ENCODE measurements at places on chromosomes 7 and 10.

DNA sequence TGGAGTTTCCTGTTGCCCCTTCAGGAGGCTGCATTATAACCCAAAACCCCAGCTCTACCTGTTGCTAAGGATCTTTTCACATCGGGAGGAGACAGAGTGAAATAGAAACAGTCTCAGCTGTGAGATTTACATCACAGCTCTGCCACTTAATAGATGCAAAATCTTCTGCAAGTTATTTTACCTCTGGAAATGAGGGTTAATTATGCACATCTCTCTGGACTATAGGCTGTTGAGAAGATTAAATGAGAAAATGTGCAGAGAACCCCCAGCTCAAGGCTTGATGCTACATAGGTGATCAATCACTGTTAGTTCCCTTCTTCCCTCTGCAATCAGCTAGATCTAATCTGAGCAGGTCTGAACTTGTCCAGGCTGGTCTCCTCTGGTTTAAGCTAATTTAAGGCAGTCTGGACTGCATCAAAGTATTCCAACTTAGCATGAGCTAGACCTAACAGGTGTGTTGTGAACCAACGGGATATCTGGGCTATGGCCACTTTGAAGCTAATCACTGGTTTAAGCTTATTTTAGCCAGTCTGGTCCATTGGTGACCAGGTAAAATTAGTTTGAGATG, 8.9 kb upstream of the LRRC18 start:
- DNase-seq, result no peak

GRCh38 chr7:106598663-106599342, 62.2 kb downstream of the CCDC71L start:
- peak; percentile 77 for DNase-seq

- no peak for DNase-seq
Observed at GRCh38 chr7:80583901-80584300, 54.5 kb upstream of the CD36 start.

DNA sequence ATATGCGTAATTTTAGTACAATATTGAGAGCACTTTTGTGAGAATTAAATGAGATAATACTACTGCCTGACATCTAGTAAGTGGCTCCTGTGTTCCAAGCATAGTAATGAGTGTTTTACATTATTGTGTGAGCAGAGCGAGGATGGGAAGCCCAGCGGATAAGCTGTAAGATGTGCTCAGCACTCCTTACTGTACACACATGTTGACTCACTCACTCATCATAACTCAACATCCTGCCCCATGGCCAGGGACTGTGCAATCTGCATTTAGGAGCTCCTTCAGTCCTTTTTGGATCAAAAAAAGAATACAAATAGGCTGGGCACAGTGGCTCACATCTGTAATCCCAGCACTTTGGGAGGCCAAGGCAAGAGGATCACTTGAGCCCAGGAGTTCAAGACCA, 72.9 kb upstream of the NEBL start:
- no peak for DNase-seq

DNA sequence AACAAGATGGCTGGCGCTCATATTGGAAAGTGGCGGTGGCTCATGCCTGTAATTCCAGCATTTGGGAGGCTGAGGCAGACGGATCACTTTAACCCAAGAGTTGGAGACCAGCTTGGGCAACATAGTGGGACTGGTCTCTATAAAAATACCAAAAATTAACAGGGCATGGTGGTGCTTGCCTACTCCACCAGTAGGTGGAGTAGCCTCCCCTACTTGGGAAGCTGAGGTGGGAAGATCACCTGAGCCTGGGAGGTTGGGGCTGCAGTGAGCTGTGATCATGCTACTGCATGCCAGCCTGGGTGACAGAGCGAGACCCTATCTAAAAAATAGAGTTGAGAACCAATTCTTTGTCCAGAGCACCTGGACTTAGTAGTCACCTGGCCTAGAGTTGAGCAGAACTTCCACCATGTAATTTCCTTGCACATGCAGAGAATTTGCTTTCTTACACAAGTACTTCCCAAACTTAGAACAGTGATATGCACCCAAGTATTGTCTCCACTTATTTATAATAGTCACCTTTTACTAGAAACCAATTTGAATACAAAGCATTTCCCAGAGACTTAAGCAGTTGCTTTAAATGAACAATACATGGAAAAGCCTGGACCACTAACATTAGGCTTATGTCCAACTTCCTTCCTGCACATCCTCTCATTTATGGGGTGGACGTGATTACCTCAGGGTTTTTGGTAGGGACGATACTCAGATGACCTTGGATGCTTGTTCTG, 15.9 kb downstream of the LAMB4 start:
- DNase-seq, result peak; percentile 45

DNA sequence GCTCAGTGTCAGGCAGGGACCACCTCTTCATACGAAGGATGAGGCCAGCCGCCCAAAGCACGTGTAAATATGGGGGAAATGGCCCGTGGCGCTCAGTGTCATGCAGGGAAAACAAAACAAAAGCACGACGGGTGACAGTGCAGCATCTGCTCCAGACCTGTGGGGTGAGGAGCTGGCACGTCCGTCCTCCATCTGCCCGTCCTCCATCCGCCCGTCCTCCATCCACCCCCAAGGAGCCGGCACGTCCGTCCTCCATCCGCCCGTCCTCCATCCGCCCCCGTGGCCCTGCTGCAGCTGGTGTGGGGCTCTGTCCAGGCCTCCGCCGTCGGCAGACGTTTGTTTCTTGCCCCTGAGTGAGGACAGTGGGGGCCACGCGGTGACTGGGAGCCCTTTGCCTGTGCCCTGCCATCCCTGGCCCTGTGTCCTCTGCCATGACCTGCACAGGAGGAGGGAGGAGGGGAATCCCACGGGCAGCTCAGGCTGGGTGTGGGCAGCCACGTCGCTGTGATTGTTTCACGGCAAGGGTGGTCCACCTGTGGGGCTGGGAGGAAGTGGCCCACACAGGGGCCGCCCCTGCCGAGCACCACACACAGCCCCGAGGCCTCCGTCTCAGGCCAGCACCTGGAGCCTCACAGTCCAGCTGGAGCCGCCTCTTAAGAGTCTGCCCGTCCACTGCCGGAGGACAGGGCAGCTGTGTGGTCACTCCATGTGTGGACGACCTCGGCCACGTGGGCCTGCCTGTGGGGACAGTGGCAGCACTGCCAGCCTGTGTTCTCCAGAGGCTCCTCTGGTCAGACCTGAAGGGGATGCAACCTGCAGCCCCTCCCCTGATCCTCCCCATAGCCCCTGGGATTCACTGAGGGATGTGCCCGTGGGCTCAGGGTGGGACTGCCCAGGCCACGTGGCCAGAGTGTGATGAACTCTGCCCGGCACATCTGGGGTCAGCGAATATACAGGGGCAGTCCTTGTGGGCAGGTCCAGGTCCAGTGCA, 38.2 kb upstream of the DPYSL4 start:
- DNase-seq, result no peak

DNA sequence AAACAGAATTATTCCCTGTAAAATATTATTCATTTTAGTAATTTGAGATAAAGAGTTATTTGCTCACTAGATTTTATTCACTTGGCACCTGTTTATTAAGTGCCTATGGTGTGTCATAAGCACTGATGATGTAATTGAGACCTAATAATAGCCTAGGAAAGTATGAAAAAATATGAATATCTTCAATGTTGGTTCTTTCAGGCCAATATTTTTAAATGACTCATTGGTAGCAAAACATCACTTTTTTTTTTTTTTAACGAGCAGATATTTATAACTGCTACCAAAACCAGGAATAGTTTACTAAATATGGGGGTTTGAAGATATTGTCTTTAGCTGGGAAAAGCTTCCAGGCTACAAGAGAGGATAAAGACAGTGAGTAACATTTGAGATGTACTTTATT, 228.0 kb downstream of the PRKG1 start:
- no peak for DNase-seq

DNA sequence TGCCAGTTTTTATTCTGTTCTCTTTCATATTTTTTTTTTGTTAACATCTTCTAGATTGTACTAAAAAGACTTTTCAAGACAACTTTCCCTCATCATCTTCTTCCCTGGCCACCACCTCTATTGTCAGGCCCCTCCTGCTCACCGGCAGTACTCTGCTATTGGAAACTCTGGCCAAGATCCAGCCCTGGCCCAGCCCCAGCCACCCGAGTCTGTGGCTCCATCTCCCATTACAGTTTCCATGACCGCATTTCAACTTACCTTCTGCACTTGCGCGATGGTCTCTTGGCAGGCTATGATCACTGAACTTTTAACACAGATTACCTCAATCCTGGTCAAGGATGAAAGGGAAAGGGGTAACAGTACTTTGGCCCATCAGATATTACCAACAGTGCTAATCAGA, 137.7 kb upstream of the POM121L12 start:
- peak; percentile 51 for DNase-seq

DNA sequence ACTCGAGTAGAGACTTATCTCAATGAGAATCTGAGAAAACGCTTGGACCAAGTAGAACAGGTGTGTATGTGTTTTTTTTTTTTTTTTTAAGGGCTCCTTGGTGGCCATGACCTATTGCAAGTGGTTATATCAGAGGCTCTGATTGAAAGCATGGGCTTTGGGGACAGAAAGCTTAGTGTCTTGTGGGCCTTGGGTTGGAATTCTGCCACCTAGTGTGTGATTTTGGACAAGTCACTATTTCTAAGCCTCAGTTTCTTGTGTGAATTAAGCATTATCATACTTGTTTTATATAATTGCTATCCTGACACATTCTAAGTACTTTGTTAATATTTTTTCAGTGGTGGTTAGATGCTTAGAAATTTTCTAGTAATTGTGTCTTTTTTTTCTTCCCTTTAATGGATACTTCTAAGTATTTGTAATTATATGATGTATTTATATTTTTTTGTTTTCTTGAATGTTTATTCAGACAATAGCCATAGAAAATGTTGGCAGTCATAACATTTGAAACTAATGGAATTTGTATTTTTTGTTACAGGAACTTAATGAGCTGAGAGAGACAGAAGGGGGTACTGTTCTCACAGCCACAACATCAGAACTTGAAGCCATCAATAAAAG, 33.1 kb downstream of the SMC3 start:
- no peak for DNase-seq

DNA sequence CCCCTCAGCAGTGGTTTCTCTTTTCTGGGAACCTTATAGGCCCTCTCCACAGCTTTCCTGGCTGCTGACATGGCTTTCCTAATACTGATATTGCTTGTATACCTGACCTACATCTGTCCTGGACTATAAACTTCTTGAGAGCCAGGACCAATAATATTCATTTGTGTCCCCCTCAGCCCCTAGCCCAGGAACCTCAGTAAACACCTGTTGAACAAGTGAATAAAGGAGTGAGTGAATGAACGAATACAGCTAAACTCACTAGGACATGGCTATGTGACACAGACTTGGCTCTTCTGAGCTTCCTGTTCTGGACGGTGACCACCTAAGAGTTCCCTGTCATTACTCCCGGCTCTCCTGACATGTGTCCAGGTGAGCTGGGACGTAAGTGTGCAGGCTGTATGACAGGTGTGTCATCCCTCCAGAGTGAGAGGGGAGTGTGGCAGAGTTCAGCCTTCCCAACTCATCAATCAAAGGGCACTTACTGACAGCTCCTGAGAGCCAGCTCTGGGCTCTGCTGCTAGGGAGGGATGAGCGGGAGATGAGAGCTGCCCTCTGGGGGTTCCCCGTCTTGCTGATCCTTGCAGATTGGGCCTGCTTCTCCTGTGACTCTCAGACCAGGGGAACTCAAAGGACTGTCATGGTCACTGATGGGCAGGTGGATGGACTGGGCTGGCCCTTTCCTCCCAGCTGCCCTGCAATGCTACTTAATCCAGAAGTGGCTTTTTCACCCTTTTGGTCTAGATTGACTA, 84.5 kb downstream of the HIF1AN start:
- no peak for DNase-seq

Measured in NCI-H2029 (cell line).